Upper lobe of right lung (tissue), 1 donor: ENCODE measurements at places on chromosomes 12 and 14. TPM values are rescaled to one million over a fixed set of nuclear protein-coding genes. Genes with fewer than 3 reads are reported as not detected.

DNA sequence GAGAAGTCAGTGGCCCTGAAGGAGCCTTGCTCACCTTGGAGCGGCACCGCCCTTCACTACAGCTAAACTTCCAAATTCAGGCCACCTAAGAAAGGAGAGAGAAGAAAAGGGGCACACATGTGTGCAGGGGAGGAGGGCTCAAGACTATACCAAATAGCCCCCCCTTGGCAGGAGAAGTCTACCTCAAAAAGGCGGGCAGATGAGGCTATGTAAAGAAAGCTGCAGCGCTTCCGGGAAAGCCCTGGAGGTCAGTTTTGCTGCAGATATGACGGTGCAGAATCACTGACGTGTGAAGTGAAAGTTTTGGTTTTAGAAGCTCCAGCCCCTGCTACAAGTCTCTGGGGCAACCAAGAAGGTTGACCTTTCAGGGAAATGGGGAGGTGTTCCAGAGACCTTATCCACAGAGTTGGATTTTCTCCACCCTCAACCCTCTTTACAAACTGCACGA is 48.2 kb upstream of the PNMA1 start:
- DNase-seq = no peak

Gene PROX2
- total RNA-seq = not detected

- no peak for DNase-seq
These were observed 209.7 kb downstream of the SLC15A4 start for GRCh38 chr12:128613837-128614590.

- no peak for DNase-seq
These were observed 22.8 kb upstream of the RPLP0 start for GRCh38 chr12:120223458-120224303.

- no peak for DNase-seq
These were observed 323.1 kb downstream of the PDZRN4 start for GRCh38 chr12:41511247-41511646.

Gene GPR162
- total RNA-seq = 17.1 TPM

- DNase-seq = no peak
These were observed 22.1 kb downstream of the MTHFD1 start for GRCh38 chr14:64410084-64410774.

- no peak for DNase-seq
These were observed 21.0 kb downstream of the CHST11 start for GRCh38 chr12:104477510-104478390.

DNA sequence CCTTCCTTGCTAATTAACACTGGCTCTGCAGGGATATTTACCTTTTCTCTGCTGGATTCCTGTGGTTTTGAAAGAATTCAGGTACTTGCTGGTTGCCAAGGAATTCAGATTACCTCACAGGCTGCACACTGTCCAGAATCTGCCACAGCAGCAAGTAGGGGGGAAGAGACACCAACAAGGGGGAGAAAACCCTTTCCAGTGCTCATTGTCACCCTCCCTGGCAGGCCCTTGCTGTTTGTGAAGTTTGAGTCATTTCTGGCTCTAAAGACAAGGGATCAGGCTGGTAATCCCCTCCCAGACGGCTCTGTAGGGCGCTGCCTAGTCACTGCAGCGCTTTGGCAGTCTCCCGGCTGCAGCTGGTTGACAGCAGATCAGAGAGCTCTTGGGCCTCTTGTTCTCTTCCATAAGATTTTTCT is 50.8 kb downstream of the TTLL5 start:
- peak; percentile 78 for DNase-seq

DNA sequence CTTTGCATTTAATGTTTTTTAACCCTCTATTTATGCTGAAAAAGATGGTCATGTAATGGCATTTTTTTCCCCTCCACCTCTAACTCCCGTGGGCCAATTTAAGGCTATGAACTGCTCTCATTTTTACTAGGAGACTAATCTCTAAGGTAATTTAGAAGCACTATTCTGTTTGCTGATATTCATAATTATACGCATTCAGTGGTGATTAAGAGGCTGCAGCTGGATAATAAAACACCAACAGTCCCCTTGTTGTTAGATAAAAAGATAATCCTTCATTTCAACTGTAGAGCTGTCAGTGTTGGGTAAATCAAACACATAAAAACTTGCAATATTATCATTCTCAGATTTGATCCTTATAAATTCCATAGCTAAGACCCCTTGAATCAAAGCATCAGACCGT is 8.9 kb downstream of the MYO1H start:
- DNase-seq = no peak

DNA sequence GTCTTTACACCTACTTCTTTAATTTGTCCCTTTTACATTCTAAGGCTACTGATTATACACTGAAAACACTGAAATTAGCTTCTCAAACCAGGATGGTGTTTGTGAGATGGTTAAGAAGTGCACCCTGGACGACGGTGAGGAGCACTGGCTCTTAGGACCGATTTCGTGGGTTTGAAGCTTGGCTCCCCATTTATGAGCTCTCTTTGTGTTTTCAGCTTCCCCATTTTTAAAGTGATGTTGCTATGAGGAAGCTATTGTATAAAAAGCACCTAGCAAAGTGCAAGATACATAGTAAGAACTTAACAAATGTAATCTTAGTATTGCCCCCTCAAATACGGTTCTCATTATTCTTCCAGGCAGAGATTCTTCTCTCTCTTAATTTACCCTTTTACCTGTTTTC is 4.7 kb downstream of the NFYB start:
- no peak for DNase-seq

Gene PTGR2
- total RNA-seq = 12.9 TPM

- no peak for DNase-seq
These were observed 10.0 kb downstream of the KNTC1 start for GRCh38 chr12:122537021-122537420.

GRCh38 chr12:113082486-113083148 is 26.1 kb downstream of the DTX1 start:
- no peak for DNase-seq
